ENCODE measurements at places on chromosomes 2 and 18.

DNA sequence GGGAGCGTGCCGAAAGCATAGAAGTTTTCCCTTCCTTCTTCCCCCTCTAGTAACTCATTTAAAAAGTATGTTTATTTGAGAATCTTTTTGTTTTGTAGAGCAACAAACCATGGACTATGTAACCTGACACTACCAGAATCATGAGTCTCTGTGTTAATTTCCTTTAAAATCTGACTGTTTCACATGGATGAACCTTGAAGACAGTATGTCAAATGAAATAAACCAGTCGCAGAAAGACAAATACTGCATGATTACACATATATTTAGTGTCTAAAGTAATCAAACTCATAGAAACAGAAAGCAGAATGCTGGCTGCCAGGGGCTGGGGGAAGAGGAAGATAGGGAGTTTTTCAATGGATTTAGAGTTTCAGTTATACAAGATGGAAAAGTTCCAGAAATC lies 32.3 kb downstream of the PTPN2 start:
- DNase-seq, result no peak

GRCh38 chr2:98921062-98921461 lies 15.0 kb downstream of the CRACDL start:
- DNase-seq, result no peak

- no peak for DNase-seq
These were observed 14.2 kb downstream of the IL18RAP start for GRCh38 chr2:102437122-102437521.

DNA sequence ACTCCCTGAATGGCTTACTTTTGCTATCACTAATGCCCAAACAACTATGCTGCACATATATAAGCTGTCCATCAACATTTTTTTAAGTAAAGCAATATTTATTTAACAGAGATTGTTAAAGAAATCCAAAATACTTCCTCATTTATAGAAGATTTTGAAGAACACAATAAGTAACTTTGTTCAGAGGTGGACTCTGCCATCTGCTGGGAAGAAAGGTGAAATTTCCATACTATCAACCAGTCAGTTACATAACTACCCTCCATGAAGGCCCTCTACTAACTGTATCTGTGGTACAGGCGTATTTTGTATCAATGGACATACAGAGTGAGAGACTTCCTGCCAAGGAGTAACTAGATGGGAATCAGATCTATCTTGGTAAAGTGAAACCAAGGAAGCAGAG lies 106.0 kb downstream of the DTNB start:
- peak; percentile 24 for DNase-seq

GRCh38 chr2:60463249-60463648 lies 90.2 kb downstream of the BCL11A start:
- DNase-seq, result no peak

DNA sequence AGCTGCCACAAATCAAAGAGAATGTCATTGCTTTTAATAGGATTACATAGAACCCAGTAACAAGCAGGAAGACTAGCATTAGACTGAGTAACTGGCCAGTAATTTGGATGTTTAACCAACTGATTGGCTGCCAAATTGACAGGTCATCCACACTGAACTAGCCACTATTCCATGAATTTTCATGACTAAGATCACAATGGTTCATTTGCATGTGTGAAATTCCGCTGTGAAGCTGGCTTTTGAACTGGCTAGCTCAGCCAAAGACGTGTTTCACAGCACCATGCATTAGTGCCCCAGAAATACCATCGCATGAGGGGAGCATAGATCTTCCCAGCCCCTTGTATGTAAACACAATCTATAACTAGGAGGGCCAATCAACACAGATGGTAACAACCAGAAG lies 649.8 kb downstream of the ARHGAP15 start:
- DNase-seq, result no peak

DNA sequence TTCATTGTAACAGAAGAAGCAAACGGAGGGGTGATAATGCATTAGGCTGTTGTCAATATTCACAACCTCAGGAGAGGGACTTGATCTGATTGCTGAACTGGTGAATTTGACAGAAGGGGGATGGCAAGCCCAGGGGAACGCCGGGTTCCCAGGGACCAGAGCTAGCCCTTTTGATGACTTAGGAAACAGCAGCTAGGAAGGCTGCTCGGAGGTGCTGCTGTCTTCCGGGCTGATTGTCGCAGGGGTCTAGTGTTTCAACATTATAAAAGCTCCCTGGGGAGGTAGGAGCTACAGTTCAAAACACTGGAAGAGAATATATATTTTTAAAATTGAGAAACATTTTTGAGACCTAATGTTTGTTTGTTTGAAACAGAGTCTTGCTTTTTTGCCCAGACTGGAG lies 47.3 kb downstream of the CD8B2 start:
- no peak for DNase-seq

- peak; percentile 32 for DNase-seq
These were observed at the start of gene ZNF516 for GRCh38 chr18:76495006-76495370. TSS of gene ZNF516 (minus strand) at chr18:76495242. CDS start at chr18:76443054, 52,188 bp downstream.

GRCh38 chr2:40896358-40896757 lies 444.5 kb upstream of the SLC8A1 start:
- DNase-seq, result no peak

DNA sequence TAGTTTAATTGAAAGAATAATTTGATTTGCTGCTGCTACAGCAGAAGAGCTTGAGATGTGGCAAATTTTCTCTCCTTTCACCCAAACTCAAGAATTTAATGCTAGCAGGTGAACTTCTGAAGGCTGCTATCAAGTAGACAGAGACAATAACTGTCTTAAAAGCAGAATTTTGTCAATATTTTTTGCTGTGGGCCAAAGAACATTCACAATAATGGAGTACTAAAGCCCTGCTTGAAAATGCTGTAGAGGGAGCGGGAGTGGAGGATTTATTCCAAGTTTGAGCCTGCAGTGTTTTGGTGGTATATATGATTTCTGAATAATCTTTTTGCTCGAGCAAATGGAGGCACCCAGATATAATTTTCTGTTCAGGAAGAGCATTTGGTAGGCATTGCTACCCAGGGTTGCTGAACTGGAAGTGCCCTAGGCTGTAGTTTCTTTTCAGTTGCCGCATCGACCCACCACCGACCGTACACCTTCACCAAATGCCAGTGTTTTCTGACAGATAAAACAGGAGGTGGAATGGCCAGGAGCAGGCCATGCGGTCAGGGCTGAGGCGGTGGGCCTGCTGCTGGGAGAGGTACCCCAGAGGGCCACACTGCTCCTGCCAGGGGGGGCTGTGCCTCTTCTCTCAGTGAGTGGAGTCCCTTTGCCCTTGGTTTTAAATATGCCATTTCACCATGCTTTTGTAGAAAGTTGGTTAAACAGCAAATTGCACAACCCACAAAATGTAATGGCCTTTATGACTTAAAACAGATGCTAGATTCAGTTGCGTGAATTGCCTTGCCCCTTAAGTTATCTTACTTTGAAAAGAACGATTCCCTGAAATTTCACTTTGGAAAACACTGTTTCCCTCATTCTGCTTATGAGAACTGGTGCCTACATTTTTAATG lies 36.4 kb downstream of the TSHZ1 start:
- DNase-seq, result no peak

DNA sequence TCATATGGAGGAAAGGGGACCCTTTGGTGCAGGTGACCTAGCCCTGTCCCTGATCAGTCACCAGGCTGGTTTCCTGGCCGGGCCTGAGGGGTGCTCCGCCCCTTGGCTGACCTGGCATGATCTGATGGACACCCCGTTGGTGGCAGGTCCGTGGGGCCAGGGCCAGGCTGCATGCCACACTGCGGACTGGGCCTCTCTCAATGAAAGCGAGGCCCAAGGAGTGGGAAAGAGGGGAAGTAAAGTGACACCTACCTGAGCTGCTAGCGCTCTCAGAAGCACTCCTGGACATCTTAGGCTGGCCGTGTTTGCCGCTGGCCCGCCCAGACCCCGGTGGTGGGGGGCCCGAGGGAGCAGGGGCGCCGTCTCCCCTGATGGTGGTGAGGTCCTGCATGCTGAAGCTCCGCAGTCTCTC lies 33.1 kb downstream of the MRPL35 start:
- DNase-seq, result no peak

- DNase-seq, result no peak
These were observed 468.7 kb upstream of the FANCL start for GRCh38 chr2:58709687-58710354.

- DNase-seq, result no peak
These were observed 76.7 kb upstream of the CAVIN2 start for GRCh38 chr2:191923652-191923997.

GRCh38 chr18:60568220-60568619 lies 195.6 kb upstream of the MC4R start:
- DNase-seq, result no peak

DNA sequence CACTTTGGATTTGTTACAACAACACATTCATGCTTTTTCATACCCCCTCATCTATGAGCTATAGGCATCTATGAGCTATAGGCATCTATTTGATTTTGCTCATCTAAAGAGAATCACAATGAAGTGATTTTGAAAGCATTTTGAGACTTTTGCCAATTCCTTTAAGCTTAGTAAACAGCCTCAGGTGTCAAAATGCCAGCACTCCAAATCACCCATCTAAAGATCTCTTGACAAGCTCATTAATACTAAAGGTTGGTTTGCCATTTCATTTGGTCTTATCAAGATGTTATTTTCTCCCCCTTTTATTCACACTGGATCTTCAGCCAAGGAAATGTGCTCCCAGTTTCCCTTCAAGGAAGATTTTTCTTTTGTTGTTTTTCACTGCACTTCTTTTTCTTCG lies 110.7 kb upstream of the TLK1 start:
- no peak for DNase-seq

GRCh38 chr2:59236723-59237122 lies 995.6 kb upstream of the FANCL start:
- DNase-seq, result no peak

DNA sequence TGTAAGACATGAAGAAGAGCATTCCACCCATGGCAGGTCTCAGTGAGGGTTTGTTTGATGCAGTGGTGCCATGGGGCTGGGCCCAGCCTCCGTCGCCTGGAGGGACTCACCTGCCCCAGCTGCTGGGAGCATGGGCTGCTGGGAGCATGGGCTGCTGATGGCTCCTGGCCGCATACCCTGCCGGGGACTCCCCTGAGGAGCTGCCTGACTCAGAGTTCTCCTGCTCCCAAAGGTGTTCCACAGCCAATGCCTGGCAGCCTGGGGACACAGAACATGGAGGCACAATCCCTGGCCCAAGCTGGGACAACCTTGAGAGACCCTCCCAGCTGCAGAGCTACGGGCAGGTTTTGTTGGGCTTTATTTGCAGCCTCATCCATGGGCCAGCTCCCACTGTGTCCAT lies 108.4 kb downstream of the COPS8 start:
- DNase-seq, result no peak

GRCh38 chr2:238160206-238161129 lies 1.7 kb downstream of the ERFE start:
- DNase-seq, result peak; percentile 17

GRCh38 chr2:38438883-38439612 lies 62.0 kb upstream of the ATL2 start:
- no peak for DNase-seq

DNA sequence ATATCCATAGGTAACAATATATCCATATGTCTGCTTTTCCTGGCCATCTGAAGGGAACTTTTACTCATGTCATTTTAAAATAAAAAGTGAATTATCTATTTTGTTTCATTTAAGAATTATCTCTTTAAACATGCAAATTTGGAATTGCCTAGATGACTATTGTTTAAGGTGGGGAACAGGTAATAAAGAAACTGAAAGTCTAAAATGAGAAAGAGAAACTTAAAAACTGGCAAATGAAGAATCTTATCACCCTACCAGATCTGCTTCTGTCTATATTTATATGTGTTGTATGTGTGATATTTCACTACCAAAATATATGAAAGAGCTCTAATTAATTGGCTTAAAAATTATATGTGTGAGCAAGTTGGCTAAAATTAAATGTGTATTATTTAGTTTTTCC lies 243.2 kb upstream of the KCNH7 start:
- no peak for DNase-seq

GRCh38 chr18:23819001-23819400 lies 129.7 kb downstream of the LAMA3 start:
- DNase-seq, result no peak

DNA sequence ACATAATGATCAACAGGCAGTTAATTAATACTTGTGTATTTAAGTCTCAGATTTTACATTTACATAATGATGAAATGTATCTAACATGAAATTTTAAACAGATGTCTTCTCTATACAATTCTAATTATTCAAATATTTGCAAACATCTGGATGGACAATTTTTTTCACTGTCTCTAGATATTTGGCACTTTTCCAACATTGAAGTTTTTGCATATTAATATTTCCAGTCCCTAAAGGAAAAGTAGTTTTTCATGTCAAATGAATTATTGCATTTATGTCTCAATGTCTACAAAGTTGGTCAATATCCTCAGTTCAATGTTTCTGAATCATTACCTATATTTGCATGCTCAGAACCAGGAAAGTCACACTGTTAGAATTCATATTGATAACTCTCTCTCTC lies 560.9 kb upstream of the PKDCC start:
- no peak for DNase-seq

DNA sequence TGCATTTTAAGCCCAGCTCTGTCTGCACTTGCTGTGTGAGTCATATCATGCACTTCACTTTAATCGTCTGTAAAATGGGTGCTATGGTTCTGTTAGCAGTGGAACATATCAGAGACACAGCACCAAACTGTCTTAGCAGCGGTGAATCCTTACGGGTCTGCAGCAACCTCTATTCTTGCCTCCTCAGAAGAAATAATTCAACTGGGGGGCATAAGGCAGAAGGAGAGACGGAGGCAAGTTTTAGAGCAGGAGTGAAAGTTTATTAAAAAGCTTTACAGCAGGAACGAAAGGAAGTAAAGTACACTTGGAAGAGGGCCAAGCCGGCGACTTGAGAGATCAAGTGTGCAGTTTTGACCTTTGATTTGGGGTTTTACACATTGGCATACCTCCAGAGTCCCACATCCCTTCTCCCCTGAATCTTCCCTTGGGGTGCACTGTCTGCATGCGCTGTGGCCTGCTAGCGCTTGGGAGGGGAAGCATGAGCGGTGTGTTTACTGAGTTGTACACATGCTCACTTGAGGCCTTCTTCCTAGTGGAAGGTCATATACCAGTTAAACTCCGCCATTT lies 109.8 kb downstream of the DDX1 start:
- DNase-seq, result no peak

DNA sequence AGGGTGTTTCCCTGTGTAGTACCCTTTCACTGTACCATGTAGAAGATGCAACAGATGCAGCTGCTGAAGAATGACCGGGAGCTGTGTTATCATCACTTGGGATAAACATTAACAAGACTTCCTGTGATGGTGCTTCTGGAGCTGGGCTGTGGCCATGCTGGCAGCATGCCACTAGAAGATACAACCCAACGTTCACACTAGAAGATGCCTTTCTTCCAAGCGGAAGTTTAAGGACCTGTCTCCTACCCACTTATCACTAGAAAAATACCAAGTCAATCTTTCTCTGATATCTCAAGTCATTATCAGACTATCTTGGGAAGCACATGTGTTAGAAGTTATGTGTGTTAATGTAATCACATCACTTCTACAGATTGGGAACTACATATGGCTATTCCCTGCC lies 953.5 kb downstream of the CNTNAP5 start:
- no peak for DNase-seq

- no peak for DNase-seq
These were observed 22.5 kb downstream of the CASP10 start for GRCh38 chr2:201205515-201205849.

- DNase-seq, result no peak
These were observed 136.3 kb downstream of the TMEM163 start for GRCh38 chr2:134582547-134582899.

- DNase-seq, result no peak
These were observed 175.8 kb downstream of the IRS1 start for GRCh38 chr2:226623587-226624368.

Measured in CD4-positive, alpha-beta T cell treated with Interleukin-1 beta for 1 hour (primary cell).